MCF 10A (cell line): ENCODE measurements at places on chromosomes 2 and 18.
A peak's percentile ranks its signal among the peaks of the same experiment; 100 is the strongest.

GRCh38 chr18:42113529-42114191, 158.6 kb downstream of the PIK3C3 start:
- DNase-seq: no peak

DNA sequence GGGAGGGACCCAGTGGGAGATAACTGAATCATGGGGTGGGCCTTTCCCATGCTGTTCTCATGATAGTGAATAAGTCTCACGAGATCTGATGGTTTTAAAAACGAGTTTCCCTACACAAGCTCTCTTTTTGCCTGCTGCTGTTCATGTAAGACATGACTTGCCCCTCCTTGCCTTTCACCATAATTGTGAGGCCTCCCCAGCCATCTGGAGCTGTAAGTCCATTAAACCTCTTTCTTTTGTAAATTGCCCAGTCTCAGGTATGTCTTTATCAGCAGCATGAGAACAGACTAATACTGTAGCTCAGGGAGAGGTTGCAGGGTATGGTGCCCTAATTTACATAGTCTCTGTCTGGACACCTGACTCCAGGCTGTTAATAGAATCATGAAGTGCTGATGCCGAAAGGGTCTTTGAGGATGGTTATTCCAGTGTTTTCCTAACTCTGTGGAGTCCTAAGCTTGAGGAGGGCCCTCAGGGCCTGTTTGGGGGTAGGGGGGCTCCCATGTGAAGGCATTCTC, 343.2 kb downstream of the ALK start:
- DNase-seq: no peak

DNA sequence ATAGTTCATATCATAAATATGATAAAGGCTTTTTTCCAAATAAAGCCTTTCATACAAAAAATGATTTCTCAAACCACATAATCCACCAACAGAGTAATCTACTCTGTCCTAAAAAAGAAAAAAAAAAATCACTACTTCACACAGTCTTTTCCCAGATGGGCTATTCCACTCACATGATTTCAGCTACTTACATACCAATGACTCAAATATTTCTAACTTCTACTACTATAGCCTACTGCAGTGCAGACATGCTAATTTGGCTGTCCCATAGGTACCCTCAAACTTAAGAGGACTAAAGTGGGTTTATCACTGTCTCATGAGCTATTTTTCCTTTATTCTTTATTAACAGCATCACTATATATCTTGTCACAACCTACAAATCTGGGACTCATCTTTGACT, 57.4 kb downstream of the SLC66A3 start:
- DNase-seq: no peak

DNA sequence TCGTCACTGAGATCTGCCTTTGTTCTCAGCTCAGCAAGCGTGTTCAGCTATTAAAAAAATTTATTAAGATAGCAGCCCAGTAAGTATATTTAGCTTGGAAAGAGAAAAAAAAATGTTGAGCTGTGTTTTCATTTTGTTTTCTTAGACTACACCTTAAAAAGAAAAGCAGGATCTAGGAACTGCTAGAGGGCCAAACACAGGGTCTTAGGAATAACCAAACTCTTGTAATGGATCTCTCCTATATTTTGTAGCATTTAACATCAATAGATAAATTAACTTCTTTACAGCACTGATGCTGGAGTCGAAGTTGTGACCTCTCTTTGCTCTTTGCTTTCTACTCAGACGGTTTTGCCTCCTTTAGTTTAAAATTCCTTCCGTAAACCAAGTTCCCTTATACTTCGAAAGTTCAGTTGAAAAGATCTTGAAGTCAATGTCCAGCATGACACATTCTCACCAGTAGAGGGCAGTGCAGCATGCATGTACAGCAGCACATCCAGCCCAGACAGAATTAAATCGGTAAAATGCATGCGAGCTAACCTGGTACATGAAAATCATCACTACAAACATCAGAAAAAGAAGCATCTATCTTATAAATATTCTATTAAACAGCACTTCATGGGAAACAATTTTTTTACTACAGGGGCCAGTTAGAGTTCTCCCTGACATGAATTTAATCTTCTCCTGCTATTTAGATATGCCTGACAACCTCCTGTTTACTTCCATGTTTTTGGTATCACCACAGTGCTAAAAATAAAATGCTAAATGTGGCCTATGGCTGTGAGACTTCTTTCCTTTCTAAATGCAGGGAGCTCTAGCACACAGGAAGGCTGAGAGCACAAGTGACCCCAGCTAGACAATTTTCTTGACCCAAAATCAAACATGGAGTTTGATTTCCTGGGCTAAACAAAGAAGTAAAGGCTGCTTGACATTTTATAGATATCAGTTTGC, 48.2 kb upstream of the MAP3K20 start:
- DNase-seq: peak; percentile 88

DNA sequence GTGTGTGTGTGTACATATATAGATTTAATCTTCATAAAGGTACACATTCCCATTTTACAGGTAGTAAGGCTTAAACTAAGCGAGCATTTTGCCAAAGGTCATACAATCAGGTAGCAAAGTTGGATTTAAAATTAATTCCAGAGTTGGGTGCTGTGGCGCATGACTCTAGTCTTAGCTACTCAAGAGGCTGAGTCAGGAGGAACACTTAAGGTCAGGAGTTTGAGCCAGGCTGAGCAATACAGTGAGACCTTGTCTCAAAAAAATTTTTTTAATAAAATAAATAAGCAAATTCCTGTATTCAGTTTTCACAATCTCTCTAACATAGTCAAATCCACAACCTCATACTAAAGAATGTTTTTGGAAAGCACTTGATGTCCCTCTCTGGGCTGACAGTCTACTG, 111.5 kb upstream of the LDLRAD4 start:
- DNase-seq: no peak

GRCh38 chr2:227782804-227783203, 30.8 kb upstream of the CCL20 start:
- DNase-seq: no peak
